Stimulated activated CD4-positive, alpha-beta T cell treated with anti-CD3 and anti-CD28 coated beads, Interleukin-12 subunit alpha, Interleukin-12 subunit beta, amount 100 ng/mL, for 4 hours (primary cell): ENCODE measurements at places on chromosomes 7 and 10.

GRCh38 chr10:96578633-96579032 lies 8.2 kb downstream of the TM9SF3 start:
- no peak for DNase-seq

- DNase-seq: no peak
Measured at GRCh38 chr7:157395206-157395605, 58.4 kb downstream of the DNAJB6 start.

- no peak for DNase-seq
Measured at GRCh38 chr7:140593672-140593982, 47.0 kb downstream of the DENND2A start.

- no peak for DNase-seq
Measured at GRCh38 chr10:94292434-94293090, 70.2 kb downstream of the NOC3L start.

GRCh38 chr7:96942112-96942511 lies 63.2 kb upstream of the DLX6 start:
- no peak for DNase-seq

- no peak for DNase-seq
Measured at GRCh38 chr10:77436257-77436975, 201.2 kb downstream of the KCNMA1 start.

DNA sequence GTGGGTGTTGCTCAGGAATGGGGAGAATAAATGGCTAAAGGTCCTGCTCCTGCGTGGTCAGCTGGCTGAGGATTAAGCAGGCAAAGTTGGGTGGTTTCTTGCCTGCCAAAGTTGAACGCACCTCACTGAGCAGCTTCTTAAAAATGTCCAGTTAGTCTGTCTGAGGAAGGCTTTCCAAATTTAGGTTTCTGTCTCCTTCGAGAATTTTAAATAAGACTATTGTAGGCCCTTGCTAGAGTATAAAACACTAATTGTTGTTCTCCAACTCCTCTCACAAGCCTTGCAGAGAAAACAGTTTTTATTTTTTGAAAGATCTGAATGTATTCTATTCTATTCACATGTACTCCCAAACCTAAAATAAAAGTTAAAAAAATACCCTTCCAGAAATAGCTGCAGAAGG lies 122.0 kb upstream of the LAMB4 start:
- no peak for DNase-seq

DNA sequence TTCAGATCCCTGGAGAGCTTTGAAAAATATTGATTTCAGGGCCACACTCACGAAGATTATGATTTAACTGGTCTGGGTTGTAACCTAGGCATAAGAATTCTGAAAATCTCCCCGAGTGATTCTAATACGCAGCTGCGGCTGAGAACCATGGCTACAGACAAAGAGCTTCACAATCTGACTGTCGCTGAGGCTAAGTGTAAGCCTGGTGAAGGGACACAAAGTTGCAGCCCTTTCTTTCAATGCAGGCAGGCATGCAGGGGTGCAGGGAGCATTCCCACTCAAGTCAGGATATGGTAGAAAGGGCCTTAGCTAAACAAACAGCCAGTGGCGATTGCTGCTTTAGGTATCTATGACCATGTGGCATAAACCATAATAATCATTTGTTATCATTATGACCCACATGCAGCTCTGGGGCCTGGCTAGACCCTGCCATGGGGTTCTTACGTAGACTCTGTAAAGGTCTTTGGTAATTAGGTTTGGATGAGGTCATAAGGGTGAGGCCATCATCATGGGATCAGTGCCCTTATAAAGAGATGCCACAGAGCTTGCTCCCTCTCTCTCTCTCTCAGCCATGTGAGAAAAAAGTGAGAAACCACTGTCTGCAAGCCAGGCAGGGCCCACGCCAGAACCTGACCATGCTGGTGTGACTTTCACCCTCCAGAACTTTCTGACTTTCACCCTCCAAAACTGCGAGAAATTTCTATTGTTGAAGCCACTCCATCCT lies 88.4 kb upstream of the LANCL2 start:
- DNase-seq: no peak

DNA sequence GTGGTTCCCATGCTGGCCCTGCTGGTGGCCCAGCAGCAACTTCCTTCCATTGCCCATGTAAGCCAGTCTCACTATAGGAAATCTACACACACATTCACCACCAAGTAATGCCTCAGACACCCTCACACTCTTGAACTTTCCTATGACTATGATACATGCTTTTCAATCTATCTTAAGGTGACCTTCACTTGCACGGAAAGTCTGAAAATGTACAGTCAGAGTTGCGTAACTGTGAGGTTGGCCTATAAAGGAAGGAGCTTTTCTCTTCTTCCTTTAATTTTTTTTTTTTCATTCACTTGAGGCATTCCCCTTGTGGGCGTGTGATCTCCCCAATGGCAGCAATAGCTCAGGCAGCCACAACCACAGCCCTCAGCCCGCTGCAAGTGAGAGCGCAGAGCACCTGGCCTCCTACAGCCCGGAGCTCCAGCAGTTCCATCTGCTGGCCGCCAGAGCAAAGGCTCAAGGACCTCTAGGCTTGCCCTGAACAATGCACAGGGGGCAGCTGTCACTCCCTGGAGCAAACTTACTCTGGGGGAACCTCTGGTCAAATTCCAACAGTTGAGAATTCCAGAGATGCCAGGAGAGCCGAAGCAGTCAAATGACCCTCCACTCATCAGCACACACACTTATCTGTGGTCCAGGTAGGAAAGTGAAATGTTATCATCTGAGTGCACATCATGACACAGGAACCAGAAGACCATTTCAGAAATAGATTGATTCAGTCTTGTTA lies 123.1 kb upstream of the ADO start:
- DNase-seq: peak; percentile 71

GRCh38 chr7:68249611-68250010 lies 1253.0 kb downstream of the TYW1 start:
- no peak for DNase-seq

GRCh38 chr10:103969436-103969835 lies 2.5 kb downstream of the SLK start:
- DNase-seq: no peak

DNA sequence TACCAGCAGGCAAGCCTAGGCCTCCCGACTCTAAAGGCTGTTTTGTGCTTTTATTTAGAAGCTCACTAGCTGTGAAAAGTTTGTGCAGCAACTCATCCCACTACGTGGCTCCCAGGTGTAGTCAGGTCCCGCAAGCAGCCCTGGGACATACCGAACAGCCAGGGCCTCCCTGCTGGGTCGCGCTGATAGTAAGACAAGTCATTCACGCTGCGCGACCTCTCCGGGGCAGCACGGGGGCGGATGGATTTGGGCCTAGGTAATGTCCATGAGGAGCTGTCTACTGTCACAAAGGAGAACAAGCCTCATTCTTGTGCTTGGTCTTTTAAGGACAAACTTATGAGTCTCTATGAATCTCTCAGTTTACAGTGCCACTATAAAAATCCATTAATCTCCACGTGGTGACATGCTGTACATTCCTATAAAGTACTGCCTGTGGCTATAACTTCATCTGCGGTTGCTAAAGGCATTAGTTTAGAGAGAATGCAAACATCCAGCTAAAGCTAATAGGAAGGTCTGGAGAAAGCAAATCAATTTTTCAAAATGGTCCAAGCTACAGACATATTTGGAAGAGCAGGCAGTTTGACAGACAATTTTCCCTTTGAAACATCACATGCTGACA lies 546.8 kb downstream of the PHTF2 start:
- DNase-seq: no peak

- no peak for DNase-seq
Measured at GRCh38 chr10:96840841-96841518, 8.9 kb downstream of the LCOR start.

DNA sequence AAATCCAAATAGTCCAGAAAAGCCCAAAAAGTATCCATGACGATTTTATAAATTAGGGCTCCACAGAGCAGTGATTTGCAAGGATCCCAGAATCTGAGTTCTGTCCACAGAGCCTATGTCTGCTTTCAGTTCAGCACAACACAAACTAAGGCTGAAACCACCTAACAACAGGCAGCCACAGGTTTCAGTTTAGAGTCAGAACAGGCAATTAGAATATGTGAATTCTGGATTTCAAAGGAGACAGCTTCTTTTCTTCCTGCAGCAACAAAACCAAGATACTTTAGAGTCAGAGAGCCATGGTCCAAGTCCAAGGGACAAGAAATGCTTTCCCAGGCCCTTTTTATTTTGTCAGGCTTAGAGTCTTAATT lies 23.6 kb downstream of the IFIT3 start:
- DNase-seq: no peak

- no peak for DNase-seq
Measured at GRCh38 chr7:71548746-71549145, 416.8 kb downstream of the GALNT17 start.

DNA sequence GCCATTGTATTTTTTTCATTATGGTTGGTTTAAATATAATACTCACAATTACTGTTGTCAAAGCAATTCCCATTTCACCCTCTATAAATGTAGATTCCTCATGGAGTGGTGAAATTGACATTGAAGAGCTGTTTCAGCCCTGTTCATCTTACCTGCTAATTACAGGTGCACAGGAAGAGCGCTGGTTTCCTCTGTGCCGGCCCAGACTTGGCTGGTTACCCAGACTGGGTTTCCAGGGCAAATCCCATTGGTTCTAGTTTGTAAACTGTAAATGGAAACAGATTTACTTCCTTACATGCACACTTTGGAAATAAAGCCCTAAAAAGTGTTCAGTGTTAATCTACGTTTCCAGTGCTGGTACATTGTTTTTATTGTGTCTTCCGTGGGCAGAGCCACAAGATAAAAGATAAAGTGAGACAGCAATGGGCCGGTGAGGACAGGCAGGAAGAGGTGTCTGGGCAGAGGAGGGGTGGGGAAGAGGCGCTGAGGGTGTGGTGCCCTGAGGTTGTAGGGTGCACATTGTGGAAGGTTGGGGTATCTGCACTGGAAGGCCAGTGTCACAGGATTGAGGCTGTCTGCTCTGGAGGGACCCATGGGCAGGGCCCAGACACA lies 71.6 kb upstream of the ZPBP start:
- no peak for DNase-seq

DNA sequence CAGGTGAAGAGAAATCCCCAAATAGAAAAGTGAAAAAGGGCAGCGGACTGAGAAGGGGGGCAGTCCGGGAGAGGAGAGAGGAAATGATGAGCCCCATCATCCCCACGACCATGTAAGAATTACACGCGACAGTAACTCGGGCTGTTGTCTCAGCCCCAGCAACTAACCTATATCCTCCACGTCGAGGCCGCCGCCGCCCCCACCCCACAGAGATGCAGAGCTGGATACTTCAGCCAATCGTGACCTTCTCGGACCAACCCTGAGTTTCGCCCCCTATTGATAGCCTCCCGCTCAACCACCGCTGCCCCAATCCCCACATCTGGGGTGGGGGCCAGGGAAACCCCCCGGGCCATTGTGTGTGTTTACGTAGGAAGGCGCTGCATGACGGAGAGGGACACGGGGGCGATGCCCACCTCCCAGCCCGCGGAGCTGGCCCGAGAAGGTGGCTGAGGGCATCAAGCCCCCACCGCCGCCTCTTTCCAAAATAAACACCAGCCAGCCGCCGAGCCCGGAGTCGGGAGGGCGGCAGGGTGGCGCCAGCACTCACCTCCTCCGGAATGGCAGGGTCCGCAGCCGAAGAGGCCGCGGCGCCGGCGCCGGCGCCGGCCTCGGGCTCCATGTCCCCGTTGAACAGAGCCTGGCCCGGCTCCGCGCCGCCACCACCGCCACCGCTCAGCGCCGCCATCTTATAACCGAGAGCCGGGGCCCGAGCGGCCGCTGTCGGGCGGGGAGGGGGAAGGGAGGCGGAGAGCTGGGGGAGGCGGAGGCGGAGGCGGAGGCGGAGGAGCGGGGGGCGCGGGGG lies 509 bp downstream of the BRAF start:
- DNase-seq: peak; percentile 65

DNA sequence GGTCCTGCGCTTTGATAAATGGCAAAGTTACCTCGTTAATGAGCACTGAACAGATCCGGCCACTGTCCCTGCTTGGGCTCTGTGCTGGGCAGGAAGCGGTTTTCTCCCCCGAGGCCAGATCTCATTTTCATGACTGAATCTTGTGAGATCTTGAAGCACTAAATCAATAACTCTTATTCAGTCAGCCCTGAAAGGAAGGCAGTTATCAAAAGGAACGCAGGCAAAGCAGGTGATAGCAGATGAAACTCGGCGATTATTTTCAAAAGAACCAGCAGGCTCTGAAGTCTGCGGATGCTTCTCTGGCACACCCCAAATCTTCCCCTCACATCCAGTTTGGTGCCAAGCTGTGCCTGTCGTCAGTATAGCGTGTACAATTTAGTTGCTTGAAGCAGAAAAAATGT lies 228.7 kb downstream of the BAMBI start:
- no peak for DNase-seq

- DNase-seq: no peak
Measured at GRCh38 chr10:50438049-50438936, 185.5 kb downstream of the SGMS1 start.

- DNase-seq: no peak
Measured at GRCh38 chr7:157715938-157716280, 379.1 kb downstream of the DNAJB6 start.

DNA sequence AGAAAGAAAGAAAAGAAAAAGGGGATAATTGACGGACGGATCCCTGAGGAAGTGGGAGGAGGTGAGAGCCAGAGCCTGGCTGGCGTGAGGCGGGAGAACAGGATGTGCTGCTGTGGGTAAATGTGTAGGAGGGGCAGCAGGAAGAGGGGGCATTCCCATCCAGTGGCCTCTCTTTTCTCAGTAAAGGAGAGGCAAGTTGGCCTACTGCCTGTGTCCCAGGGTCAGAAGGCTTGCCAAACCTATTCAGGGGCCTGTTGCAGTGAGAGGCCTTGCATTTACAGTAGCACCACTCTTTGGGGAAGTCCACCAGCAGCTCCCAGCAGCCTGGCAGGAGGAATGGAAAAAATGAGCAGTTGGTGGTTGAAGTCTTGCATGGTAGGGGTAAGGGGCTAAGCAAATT lies 26.6 kb upstream of the ASCC1 start:
- DNase-seq: no peak

DNA sequence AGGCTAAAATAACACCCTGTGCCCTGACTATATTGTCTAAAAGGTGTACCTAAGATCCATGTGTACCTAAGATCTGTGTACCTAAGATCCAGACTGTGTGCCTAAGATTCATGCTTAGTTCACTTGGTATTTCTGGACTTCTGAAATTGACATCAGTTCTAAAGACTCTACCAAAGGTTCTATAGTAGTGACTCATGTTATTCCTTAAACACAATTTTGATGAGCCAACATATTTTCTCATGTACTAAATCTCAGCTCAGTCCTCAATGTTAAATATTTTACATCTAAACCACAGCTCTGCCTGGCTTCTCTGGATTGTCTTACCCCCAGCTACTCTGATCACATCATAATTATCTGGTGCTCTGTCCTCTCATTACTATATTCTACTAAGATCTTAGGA lies 802.3 kb upstream of the SORCS1 start:
- no peak for DNase-seq
